ENCODE measurements at places on chromosomes 4 and X.

GRCh38 chr4:148065075-148065474, 333.2 kb downstream of the ARHGAP10 start:
- no peak for DNase-seq

- no peak for DNase-seq
Observed at GRCh38 chrX:40931921-40932320, 153.3 kb upstream of the USP9X start.

- DNase-seq = no peak
Observed at GRCh38 chr4:123106747-123107146, 184.3 kb upstream of the NUDT6 start.

DNA sequence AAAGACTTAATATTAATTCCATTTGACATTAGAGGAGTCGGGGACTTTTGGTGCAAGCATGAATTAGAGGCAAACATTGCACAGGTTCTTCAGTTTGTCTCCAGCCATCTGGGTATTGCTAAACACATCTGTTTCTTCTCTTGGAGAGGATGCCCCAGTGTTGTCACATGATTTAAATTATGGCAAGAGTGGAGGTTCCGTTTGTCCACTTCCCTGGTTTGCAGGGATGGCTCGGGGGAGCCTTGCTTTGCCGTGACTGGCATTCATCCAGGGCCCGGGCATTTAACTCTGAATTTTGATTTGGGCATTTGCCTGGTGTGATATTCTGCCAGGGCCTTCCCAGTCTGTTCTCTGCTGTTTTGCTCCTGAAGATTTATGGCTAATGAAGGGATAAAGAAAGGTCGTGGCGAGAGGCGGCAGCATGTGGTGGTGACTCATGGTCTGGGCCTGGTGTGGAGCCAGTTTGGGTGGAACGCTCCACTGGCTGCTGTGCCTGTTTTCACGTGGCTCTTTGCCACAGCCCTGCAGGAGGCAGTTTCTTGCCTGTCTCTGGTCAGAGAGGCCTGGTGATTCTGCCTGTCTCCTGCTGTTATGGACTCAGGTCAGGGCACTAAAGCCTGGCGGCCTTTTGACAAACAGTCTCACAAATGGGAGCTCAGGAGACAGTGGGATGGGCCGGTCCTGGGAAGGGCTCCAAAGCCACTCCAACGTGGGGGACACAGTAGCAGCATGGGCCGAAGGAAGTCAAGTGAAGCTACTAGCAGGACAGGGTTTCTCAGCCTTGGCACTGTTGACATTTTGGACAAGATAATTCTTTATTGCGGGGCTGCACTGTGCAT, 99.4 kb upstream of the PGRMC2 start:
- DNase-seq = no peak

- peak; percentile 60 for DNase-seq
Observed at GRCh38 chrX:136577552-136577951, 45.5 kb downstream of the VGLL1 start.

DNA sequence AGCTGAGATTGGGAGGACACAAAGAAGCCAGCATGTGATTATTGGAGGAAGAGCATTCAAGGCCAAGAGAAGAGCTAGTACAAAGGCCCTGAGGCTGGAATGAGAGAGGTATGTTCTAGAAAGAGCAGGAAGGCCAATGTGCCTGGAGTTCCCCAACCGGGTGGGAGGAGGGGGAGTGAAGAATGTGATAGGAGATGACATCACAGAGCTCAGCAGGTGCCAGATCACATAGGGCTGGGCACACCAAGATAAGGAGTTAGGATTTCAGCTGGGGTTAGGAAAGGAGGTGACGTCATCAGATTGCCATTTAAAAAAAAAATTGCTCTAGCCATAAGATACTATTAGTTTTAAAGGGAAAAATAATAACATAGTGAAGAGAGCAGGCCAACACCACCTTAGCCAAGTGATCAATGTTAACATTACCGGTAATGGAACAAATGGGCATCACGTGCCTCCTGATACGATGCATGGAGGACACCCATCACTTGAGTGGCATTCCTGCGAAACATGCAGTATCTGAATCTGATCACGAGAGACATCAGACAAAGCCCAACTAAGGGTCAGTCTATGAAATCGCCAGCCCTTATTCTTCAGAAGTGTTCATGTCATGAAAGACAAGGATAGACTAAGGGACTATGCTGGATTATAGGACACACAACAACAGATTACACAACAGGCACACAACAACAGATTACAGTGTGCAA, 344.3 kb downstream of the BCOR start:
- DNase-seq = no peak

GRCh38 chr4:37058826-37059225, 185.7 kb upstream of the NWD2 start:
- DNase-seq = no peak

- DNase-seq = no peak
Observed at GRCh38 chr4:156193106-156193505, 239.4 kb upstream of the CTSO start.

DNA sequence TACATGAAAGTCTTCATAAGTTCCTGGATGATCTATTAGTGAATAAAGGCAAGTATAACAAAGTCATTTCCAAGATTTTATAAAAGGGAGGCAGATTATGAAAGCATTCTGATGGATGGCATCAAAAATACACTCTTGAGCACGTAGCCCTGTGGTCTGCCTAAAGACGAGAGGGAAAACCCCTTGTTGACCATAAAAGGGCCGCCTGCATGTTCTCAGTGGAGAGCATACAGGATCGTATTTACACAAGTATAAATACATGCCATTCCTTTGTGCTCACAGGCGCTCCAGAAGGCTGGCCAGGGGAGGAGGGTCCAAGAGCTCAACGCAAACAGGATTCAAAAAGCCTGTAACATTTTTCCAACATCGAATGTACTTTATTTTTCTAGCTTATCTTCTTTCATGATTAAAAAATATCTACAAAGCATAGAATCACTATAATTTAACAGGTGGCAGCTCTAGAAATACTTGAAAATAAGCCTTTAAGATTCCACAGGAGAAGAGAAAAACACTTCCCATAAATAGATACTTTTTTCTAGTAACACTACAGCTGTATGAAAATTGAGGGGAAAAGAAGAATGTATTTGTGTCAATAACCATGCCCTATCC, 29.6 kb downstream of the PDGFC start:
- no peak for DNase-seq

- no peak for DNase-seq
Observed at GRCh38 chr4:64614276-64614675, 205.0 kb upstream of the TECRL start.

DNA sequence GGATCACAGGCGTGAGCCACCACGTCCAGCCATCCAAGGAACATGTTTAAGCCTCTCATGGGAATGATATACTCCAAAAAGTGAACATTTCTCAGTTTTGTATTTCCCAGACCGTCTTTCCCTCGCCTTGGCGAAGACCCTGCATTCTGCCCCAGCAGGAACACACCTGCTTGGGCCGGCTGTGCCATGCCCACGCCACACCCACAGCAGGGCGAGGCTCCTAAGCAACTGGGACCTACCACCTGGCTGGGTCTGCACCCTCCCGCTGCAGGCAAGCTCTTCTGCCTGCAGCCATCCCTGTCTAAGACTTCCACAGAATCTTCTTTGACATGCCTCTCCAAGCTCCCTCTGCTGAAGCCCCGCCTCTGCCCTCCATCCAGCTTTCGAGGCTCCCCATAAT, 3.6 kb downstream of the CCNQ start:
- DNase-seq = no peak

DNA sequence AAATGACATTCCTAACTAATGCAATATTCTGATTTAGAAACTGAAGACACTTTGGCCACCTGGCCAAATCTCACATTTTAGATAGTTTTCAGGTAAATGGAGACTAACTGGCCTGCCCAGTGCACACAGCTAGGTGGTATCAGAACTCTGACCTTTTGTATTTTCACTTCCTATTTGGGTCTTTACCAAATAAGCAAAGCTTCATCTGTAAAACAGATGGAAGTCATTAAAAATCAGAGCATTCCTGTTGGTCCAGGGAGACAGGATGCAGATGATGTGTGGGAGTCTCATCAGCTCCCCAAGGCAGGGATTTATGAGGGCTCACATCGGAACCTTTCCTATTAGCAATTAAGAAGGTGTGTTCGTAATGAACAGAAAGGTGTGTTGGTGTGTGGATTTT, 57.7 kb downstream of the ARHGAP10 start:
- DNase-seq = no peak

DNA sequence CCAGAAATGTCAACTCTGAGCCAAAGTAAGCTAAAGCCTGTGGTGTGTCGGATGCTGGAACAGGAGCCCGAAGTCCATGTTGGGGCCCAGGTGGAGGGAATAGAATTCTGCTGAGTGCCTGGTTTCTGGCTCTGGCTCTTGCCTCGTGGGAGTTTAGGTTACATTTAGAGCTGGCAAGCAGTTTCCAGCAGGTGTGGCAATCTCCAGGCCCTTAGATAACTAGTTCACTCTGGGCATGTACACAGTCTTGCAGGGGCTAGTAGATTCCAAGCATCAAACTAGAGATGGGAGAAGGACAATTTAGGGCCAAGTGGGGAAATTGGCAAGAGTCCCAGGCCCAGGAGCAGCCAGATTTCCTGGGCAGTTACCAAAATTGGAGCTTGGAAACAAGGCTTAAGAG, 56.3 kb upstream of the STOX2 start:
- no peak for DNase-seq

GRCh38 chr4:82983444-82983843, 27.2 kb downstream of the LIN54 start:
- no peak for DNase-seq

DNA sequence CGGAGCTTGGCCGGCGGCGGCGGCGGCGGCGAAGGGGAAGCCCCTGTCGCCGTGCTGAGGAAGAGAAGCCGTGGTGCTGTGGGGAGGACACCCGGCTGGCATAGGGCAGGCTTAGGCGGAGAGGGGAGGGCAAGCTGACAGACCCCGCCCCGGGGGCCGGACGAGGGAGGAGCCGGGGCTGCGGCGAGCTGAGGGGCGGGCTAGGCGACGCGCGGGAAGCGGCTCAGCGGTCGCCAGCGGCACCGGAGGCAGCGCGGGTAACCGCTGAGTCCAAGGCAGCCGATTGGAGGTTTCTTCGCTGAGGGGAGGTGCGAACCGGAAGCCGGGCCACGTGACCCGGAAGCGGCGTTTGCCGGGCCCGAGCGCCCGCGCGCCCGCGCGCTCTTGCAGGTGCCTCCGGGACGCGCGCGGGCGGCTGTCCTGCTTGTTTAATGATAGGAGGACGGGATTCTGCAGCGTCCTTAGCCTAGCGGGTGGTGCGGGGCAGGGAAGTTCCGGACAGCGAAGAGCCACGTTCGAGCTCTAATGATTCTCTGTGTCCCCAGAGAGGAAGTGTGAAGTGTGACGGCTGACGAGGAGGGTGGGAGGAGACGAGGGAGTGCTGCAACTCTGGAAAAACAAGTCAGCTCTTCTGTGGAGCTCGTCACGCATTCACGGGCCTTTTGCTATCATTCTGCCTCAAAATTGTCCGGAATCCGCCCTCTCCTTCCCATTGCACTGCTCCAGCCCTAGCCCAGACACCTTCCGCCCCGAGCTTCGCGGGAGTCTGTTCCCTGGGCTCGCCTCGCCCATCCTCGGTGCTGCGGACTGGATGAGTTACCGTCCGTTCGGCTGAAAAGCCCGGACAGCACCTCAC, at the start of gene AP1S2:
AP1S2 (minus strand) TSS at position 102 of the 856 bp plus-strand sequence. CDS start 2,289 bp downstream, outside the sequence.
- DNase-seq = peak; percentile 77

GRCh38 chr4:33395731-33396485, 2675.7 kb downstream of the PCDH7 start:
- DNase-seq = no peak

GRCh38 chrX:72001471-72001870, 90.8 kb downstream of the NHSL2 start:
- DNase-seq = no peak

DNA sequence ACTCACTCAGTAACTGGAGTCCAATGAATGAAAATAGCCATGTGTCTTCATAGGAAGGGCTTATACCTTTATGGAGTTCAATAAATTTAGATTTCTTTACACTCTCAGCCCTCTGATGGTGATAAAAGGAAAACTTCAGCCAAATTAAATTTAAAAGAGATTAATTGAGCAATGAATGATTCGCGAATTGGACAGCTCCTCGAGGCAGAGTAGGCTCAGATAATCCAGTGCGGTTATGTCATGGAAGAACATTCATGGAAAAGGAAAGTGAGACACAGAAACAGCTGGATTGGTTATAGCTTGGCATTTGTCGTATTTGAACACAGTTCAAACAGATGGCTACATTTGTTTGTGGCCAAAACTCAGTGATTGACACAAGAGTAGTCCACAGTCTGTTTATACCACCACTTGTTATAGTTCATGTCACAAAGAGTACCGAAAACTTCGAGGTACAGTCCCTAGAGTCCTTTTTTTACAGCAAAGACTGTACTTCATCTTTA, 54.6 kb upstream of the TACR3 start:
- no peak for DNase-seq

DNA sequence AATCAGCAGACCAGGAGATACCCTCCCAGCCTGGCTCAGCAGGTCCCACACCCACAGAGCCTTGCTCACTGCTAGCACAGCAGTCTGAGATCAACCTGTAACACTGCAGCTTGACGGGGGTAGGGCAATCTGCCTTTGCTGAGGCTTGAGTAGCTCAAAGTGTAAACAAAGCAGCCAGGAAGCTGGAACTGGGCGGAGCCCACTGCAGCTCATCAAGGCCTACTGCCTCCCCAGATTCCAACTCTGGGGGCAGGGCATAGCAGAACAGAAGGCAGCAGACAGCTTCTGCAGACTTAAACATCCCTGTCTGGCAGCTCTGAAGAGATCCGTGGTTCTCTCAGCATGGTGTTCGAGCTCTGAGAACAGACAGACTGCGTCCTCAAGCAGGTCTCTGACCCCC, 15.1 kb upstream of the GABRA2 start:
- no peak for DNase-seq

GRCh38 chr4:87461281-87461700, 38.9 kb downstream of the NUDT9 start:
- no peak for DNase-seq

DNA sequence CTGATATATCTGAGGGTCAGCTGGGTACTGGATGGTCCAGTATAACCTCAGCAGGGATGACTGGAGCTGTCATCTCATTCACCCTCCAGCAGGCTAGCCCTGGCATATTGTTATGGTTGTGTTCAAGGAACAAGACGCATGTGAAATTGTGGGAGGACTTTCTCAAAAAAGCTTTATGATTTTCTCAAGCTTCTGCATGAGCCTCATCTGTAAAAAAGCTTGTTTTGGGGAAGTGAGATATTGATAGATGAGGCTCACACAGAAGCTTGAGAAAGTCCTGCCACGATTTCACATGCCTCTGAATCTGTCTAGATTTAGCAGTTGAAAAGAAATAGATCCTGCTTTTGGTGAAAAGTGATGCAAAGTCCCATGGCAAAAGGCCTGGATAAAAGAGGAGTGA, 93.4 kb downstream of the SPCS3 start:
- DNase-seq = no peak

DNA sequence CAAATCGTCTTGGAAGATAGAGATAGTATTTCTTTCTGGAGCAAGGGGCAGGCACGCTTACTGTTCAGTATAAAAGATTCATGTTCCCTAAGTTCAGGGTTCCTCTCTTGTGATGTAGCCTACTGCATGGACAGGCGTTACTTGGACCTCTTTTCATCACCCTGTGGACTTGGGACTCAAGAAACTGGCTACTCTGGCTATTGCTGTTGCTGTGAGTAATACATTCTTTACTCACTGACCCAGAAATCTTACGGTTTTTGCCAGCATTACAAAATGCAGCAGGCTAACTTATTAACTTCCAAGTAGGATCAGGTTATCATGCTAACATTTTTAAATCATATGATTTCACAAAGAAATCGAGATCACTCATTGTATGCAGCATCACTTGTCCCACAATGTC, 12.8 kb upstream of the GUCY1B1 start:
- DNase-seq = no peak

GRCh38 chr4:84582302-84582987, 482 bp upstream of the CDS1 start:
- DNase-seq = peak; percentile 66
